ENCODE measurements at places on chromosomes 4 and X.
A peak's percentile ranks its signal among the peaks of the same experiment; 100 is the strongest.

DNA sequence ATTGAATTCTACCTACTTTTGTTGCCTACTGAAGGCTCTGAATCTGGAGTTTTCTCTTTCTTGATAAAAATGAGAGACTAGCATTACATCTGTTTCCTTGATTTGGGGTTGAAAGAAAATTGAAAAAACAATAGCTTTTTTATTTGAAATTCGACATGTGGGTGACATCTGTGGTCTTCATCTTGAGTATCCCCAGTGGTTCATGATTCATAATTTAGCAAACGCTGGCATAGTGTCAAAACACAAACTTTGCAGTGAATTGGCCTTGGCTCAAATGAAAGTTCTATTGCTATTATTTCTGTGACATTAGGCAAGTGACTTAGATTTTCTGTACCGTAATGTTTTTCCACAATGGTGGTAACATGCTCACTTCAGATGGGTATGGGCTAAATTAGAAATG is 747.6 kb downstream of the PCDH7 start:
- DNase-seq, result no peak

DNA sequence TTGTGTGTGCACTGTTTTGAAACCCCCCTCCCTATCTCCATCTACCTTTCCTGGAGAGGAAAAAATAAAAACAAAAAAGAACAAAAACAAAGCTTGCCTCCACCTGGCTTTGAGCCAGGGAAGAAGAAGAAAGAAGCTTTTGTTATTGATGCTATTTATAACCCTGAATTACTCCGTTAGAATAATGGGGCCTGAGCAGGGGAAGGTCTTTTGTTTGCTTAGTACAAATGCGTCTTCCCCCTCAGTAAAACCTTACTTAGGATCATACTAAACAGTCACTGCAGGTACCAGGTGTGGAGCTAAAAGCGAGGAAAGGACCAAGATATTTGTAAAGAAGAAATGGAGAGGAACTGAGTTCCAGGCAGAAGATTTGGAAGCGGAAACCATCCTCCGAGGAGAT is 352.1 kb downstream of the KCNIP4 start:
- DNase-seq, result no peak

GRCh38 chrX:117990438-117990837 is 126.2 kb downstream of the KLHL13 start:
- peak; percentile 68 for DNase-seq

DNA sequence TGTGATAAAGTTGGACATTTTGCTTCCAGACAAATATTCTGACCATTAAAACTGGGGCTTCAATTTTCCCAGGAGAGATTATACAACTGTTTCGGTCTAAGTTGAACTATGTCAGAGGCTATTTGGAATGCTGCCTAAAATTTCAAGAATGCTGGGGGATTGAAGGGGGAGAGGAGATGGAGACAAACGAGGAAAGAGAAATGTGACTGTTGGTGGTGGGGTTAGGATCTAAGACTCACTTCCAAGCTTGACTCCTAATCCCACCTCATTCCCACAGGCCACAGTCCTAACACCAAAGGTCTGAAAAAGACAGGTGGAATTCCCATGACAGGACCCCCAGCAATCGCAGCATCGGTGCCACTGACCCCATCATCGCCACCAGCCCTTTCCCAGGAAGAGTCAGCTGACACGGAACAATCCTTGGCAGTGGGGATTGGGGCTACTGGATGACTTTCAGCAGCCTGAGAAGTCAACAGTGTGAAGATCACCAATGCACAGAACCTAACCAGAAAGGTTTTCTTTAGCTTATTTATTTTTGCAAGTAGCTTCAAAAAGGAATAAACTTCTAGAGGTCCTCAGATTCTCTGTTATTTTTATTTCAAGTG is 74.0 kb upstream of the PRSS48 start:
- no peak for DNase-seq

DNA sequence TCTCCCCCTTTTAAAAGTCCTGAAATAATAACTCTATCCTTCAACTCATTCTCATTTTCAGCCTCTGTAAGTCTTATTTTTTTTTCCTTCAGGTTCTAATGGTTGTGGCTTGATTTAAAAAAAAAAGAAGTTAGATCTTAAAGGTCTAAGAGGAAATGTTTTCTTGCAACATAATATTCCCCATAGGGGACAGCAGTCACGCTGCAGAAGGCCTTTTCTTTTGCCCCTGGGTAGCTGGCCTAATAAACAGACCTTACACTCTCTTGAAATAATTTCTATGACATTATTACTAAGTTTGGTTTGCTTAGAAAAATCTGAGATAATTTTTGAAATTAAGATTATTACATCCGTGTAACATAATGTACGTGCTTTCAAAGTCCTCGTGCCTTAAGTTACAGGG is 564.1 kb upstream of the SPANXN1 start:
- no peak for DNase-seq

- no peak for DNase-seq
These were observed 301.3 kb downstream of the TEX13C start for GRCh38 chrX:125620715-125621587.

GRCh38 chrX:40068048-40068447 is 29.7 kb downstream of the BCOR start:
- DNase-seq, result no peak

GRCh38 chrX:10831716-10832502 is 211.5 kb upstream of the MID1 start:
- no peak for DNase-seq

- DNase-seq, result no peak
These were observed 1882.9 kb upstream of the AGA start for GRCh38 chr4:179325181-179325580.

DNA sequence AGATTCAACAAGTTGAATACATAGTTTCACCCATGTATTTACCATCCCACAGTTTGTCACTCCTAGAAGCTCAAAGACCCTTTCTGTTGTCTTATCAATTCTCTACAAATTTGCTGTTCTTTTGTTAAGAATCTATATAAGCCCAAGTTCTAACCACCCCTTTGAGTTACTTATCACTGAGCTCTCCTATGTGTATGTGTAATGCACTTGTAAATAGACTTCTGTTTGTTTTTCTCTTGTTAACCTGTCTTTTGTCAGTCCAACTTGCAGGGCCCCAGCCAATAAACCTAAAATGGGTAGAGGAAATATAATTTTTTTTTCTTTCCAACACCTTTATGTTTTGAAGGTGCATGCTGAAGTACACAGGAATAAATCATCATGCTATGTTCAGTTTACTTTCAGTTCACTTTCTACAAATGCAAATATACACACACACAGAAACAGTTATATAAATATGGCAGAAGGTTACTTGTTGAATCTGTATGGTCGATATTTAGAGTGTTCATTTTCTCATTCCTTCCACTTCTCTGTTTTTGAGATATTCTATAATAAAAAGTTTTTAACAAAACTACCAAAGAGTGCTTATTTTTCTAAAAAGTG is 22.3 kb upstream of the CLOCK start:
- DNase-seq, result no peak

- peak; percentile 23 for DNase-seq
These were observed 335.5 kb upstream of the IGFBP7 start for GRCh38 chr4:57445686-57446085.

DNA sequence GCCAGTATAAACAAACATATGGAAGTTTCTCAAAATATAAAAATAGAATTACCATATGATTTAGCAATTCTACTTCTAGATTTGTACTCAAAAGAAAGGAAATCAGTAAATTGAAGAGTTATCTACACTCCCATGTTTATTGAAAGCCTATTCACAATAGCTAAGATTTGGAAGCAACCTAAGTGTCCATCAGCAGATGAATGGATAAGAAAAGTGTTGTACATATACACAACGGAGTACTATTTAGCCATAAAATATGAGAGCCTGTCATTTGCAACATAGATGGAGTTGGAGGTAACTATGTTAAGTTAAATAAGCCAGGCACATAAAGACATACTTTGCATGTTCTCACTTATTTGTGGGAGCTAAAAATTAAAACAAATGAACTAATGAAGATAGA is 257.8 kb downstream of the TEX13C start:
- no peak for DNase-seq

GRCh38 chrX:21655901-21656586 is 2.1 kb downstream of the KLHL34 start:
- no peak for DNase-seq

DNA sequence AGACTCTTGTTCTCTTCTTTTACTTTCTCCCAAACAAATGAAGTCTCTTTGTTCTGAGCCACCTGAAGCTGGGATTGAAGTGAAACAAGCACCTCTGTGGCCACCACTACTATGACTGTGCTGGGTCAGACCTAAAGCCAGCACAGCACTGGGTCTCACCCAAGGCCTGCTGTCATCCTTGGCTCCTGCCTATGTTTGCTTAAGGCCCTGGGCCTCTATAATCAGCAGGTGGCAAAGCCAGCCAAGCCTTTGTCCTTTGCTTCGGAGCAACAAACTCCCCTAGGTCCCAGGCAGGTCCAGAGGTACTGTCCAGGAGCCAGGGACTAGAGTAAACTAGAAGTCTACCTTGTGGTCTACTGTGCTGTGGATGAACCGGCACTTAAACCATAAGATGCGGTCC is 220.6 kb upstream of the ARSJ start:
- DNase-seq, result no peak

GRCh38 chrX:130080791-130081367 is 29.4 kb downstream of the ELF4 start:
- DNase-seq, result no peak

DNA sequence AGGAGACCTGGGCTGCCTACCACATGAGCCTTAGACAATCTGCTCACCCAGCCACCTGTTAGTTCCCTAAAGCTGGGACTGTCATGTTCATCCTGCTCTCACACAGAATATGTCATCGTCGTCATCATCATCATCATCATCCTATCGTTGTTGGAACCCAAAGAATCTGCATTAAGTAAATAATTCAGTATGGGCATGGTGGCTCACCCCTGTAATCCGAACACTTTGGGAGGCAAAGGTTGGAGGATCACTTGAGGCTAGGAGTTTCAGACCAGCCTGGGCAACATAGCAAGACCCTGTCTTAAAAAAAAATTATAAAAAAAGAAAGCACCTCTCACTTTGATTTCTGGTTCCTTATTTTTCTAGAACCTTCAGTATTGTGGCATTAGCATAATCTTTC is 6.4 kb downstream of the ENOPH1 start:
- no peak for DNase-seq

DNA sequence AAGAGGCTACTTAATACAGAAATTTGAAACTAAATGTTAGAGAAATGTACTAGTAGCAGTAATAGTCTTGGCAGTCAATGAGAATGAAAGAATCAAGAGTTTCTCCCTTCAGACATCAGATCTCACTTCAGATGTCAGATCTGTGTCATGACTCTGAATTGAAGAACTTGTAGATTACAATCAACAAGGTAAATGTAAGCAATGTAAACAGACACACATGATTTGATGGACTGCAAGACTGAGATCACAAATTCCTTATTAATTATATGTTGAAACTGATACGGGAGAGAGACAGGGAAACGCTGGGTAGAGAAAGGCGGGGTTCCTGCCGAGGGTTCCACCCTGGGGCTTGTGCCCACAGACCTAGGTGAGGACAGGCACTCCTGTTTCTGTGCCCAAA is 65.5 kb upstream of the HHIP start:
- no peak for DNase-seq

GRCh38 chr4:52843958-52844357 is 18.2 kb upstream of the RASL11B start:
- DNase-seq, result no peak

DNA sequence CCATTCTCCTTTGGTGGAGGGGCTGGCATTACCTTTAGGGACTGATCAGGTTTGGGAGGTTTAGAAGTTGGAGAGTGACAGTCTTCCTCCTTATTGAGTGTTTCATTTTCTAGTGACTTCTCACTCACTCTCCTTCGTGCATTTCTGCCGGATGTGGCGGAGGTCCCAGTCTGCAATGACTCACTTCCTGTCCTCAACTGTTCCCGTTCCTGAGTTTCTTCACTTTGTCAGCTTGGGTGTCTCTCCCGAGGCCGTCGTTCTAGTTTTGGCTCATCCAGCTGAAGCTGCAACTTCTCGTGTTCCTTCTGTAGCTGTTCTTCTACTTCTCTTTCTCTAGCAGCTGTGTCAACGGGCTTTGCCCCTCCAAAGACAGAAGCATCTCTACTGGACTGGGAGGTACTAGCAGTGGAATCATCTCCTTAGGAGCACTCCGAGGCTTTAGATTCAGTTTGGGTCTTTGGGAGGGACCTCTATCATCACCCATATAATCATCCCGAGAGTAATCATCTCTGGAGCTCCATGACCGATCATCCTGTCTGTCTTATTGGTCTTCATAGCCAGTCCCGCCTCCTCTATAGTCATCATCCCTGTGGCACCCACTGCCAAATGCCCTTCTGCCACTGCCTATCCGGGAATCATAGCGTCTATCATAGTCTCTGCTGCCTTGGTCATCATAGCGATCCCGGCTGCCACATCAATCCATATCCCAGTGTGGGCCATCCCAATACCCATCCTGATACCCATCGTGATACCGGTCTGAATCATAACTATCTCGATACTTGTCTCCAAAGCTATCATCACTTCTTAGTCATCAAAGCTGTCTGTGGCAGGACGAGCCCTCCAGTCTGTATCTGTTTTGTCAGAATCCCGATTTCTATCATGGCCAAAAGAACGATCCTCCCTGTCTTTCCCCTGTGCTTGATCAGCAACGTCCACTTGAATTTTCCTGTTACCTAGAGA is 35.3 kb upstream of the VSIG4 start:
- DNase-seq, result no peak

GRCh38 chr4:12723849-12724447 is 760.2 kb downstream of the RAB28 start:
- no peak for DNase-seq

- peak; percentile 38 for DNase-seq
These were observed 203.0 kb upstream of the KLF8 start for GRCh38 chrX:56029188-56029587.

GRCh38 chrX:65203545-65203944 is 227.3 kb upstream of the ZC4H2 start:
- DNase-seq, result no peak

- DNase-seq, result peak; percentile 84
These were observed 47.8 kb upstream of the SETD7 start for GRCh38 chr4:139603576-139604410.

GRCh38 chrX:93420090-93420489 is 253.3 kb downstream of the NAP1L3 start:
- DNase-seq, result no peak

GRCh38 chr4:14862891-14863290 is 139.4 kb upstream of the CPEB2 start:
- DNase-seq, result no peak

DNA sequence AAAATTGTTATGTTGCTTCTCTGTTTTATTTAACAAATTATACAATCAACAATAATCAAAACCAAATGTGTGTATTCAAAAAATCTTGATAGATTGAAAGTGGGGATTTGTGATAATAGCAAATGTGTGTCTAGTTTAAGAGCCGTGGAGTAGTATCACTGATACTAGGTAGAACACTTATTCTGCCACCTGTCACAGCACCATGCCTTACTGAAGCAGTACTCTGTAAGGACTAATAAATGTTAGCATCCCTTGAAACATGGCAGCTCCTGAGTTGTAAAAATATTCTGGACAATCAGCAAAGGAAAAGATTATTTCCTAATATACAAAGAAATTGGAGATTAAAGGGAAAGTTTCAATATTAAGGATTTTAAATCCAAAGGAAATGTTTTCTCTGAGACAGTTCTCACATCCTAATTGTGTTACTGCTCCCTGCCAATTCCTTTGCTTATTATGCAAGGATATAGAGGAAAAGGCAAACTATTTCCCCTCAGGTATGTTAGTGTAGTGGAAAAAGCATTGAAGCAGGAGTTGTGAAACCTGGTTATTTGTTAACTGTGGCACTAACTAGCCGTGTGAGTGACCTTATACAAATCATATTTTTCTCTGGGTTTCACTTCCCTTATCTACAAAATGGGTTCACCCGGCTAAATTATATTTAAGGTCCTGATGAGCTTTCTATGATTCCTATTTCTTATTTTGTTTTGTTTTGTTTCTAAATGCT is 303.1 kb downstream of the ARHGAP24 start:
- peak; percentile 94 for DNase-seq

GRCh38 chr4:132123870-132124623 is 1025.0 kb upstream of the PCDH10 start:
- DNase-seq, result peak; percentile 33

All from renal cortical epithelial cell (primary cell).